ENCODE measurements at places on chromosomes 16 and 17.

DNA sequence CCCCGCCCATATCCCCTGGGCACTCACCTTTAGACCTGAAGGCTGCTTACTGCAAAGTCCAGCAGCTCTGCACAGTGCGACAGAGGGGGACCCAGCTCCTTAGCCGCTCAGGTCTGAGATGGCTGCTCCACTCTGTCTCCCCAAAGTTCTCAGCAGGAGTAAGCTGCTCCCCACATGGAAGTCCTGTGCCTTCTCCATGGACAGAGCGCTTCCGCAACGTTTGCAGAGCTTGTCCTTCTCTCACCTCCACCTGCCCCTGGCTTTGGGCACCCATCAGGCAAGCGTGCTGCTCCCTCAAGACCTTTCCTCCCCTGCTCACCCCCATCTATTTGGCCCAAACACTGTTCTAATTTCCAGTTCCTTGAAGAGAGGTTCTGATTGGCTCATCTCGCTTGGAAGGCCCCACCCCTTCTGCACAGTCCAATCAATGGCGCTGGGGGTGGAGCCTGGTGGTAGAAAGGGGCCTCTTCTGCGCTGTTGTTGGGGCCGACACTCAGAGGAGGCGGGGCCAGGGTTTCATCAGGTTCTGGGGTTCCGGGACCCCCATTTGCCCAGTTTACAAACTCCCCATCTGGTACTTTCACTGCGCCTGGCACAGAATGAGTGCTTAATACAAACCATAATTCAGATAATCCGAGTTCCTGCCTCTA, 137.2 kb downstream of the CYLD start:
- no peak for DNase-seq

GRCh38 chr17:39679521-39680192, 8.2 kb downstream of the PGAP3 start:
- DNase-seq = no peak

- no peak for DNase-seq
Measured at GRCh38 chr16:64148356-64148755, 973.5 kb downstream of the CDH11 start.

GRCh38 chr16:79599837-79600637, 500 bp downstream of the MAF start:
- no peak for DNase-seq

- DNase-seq = no peak
Measured at GRCh38 chr17:52678211-52678610, 519.7 kb upstream of the CA10 start.

All from NK-92 treated with Interleukin-12 subunit alpha and Interleukin-12 subunit beta, amount 100 ng/mL, for 24 hours (cell line).